B cell (primary cell): ENCODE measurements at places on chromosomes 16 and 17.

DNA sequence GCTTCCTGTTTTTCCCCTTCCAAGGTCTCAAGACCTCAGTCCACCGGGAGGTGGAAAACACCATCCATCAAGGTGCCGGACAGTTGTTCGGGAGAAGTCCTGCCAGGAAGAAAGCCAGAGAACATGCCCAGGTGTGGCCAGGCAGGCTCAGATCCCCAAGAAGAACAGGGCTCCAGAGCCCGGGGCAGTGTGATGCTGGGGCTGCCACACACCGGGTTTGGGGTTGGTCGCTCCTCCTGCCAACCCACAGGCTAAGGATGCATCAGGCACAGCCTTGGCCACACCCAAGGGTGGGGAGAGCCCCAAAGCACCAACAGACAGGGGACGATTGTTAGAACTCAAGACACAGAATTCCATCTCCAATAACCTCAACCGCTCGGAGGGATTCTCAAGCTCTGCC, 19.7 kb downstream of the ZFHX3 start:
- DNase-seq = no peak

GRCh38 chr16:85316321-85316919, 204.1 kb upstream of the CIBAR2 start:
- peak; percentile 59 for DNase-seq

- no peak for DNase-seq
Measured at GRCh38 chr16:57757883-57758282, 22.3 kb downstream of the KATNB1 start.

GRCh38 chr16:30186782-30187555, 3.6 kb downstream of the CORO1A start:
- DNase-seq = peak; percentile 82

GRCh38 chr17:73536700-73537605, 107.3 kb downstream of the SDK2 start:
- no peak for DNase-seq

- no peak for DNase-seq
Measured at GRCh38 chr16:72744076-72744793, 303.7 kb downstream of the ZFHX3 start.

DNA sequence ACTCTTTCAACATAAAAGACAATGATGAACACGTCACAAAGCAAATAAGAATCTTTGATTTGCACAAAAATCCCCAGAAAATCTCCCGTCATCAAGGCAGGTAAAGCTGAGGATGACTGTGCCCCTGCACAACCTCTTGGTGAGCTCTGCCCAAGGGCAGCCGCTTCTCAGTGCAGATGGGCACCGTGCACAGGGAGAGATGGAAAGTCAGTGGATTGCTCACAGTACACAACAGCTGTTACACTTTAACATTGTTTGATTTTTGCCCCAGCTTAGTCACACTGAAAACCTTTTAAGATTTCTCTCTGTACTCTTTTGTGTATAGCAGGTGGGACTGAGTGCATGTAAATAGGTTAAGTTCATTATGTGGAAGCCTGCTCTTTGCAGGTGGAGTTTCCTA, 104.2 kb downstream of the CDK5R1 start:
- DNase-seq = no peak

DNA sequence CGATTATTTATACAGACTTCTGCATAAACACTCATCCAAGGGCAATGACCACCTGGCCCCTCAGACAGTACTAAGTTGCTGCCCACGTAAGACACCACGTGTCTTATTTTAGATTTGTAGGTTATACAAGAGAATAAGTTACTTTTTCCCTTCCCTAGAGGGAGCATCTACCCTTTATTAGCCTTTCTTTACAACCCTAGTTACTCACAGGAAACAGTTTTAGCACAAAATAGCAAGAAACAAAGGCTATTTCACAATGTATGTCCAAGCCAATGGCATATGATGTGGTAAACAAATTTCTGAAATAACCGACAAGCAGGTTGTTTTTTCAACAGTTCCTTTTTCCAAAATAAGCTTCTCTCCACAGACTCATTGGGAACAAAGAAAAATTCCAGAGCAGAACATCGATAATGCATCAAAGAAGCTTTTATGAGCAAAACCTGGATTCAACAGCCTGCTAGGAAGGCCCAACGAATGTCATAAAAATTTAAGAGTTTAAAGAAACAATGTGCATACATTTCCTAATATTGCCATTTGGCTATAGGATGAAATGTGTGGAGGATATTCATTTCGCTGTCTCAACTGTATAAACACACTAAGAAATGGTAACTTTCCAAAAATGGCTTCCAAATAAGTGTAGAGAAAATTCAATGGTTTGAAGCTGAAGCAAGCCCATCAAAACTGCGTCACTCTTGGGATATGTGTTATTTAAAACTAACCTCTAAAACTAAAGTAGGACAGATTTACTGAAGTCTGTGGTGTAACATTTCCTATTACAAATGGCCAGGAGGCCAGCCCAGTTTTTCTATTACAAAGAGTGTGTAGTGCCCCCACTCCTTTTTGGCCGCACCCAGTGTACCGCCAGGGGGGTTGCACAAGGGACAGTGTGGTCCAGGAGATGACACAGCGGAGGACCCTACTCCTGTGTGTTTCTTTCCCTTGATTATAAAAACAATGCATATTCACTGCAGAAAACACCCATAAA, 50.4 kb upstream of the ERN1 start:
- DNase-seq = no peak

DNA sequence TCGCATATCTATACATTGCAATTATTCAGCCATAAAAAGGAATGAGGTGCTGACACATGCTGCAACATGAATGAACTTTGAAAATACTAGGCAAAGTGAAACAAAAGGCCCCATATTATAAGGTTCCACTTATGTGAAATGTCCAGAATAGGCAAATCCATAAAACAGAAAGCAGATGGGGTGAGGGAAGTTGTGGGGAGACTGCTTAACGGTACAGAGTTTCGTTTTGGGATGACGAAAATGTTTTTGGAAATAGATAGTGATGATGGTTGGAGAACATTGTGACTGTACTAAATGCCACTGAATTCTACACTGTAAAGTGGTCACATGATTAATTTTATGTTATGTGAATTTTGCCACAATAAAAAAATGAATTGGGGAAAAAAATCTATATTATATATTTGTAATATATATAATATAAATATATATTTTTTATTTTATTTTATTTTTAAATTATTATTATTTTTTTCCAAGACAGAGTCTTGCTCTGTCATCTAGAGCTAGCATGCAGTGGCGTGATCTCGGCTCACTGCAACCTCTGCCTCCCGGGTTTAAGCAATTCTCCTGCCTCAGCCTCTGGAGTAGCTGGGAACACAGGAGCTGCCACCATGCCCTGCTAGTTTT, 4.2 kb upstream of the GNA13 start:
- DNase-seq = no peak

GRCh38 chr16:87445486-87445885, 47.3 kb downstream of the ZCCHC14 start:
- DNase-seq = no peak

DNA sequence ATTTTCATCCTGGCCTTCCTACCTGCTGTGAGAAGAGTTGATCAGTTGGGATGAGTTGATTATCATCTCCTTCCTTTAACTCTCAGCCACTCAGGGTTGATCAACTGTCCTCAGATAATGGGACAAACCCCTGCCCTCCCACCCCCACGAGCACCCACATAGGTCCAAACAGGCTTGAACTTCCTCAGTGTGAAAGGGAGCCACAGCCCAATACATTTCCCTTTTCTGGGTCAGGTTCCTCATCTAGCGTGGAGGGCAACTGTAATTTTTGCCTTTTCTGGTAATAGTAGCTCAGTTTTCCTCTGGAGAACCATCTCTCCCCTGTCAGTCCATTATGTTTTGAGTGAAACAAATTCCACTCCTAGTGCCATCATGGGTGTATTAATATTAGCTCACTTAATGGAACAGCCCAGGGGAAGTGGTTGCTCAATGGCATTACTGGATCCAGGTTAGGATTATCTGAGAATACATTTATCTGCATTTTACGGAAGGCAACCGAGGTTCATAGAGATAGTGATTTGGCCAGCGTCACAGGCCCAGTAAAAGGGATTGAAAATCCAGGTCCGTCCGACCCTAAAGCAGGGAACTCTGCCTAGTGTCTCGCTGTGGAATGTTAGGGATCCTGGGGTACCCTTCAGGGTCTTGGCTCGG, 476 bp upstream of the LPCAT2 start:
- DNase-seq = no peak

GRCh38 chr17:13490427-13490826, 111.3 kb downstream of the HS3ST3A1 start:
- no peak for DNase-seq

- DNase-seq = no peak
Measured at GRCh38 chr17:69959283-69959682, 115.7 kb upstream of the KCNJ16 start.

DNA sequence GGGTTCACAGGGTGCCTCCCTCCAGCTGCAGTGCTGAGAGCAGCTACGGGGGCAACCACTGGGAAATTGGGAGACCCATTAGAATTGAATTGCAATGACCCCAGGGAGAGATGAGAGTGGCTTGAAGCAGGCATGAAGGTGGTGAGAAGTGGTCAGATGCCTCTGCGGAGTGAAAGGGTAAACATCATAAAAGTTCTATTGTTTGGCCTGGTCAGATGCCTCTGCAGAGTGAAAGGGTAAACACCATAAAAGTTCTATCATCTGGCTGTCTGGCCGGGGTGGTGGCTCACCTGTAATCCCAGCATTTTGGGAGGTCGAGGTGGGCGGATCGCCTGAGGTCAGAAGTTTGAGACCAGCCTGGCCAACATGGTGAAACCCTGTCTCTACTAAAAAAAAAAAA, 53.5 kb downstream of the TNFRSF13B start:
- DNase-seq = no peak

DNA sequence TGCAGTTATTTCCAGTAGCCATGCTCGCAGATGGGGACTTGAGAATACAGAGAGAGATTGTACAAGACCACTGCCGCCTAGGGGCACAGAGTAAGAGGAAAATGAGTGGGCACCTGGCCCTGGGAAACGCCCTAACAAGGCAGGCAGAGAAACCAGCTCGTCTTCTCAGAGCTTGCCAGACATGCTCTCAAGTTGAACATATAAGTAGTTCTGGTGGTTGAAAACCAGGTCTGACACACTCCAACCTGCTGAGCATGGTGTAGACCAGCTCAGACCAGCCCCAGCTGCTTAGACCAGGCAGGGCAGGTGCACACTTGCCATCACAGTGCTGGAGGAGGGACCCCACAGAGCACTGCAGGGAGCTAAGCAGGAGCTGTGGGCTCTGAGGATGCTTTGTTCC, 250.5 kb downstream of the CPPED1 start:
- DNase-seq = no peak

DNA sequence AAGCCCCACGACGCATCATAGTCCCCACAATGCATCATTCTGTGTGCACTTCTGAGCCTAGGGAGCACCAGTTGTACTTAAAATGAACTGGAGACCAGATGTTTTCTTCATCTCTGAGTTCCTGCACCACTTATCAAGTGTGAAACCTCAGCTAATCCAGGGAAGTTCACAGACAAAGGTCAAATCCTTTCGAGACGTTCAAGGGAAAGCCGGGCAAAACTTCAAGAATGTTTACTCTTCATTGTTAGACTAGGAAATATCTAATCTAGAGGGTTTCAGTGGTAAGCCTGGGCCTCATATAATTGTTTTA, 4.6 kb upstream of the PMP22 start:
- DNase-seq = no peak

GRCh38 chr16:85569615-85570212, 43.4 kb upstream of the GSE1 start:
- DNase-seq = peak; percentile 46

DNA sequence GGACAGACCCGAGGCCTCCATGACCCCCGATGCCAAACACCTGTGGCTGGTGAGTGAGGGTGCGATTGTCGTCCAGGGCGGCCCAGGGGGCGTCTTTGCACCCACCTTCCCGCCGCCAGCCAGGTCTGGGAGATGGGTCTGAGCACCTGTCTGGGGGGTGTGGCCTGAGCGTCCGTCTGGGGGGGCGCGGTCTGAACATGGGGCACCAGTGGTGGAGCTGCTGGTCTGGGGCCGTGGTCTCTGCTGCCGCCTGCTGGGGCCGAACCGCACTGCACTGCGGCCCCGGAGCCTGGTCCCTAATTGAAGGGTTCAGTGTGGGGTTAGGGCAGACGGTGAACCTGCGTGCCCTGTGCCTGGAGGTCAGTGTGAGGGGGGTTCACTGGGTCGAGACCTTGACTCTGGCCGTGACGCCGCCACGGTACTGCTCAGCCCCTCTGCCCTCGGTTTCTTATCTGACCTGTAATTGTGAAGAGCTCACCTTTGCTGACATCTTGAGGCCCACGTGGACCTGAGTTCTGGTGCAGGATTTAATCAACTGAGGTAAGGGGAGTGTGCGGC, 12.6 kb upstream of the TCF25 start:
- DNase-seq = peak; percentile 84

GRCh38 chr17:37124821-37125173, 176.0 kb downstream of the AATF start:
- DNase-seq = no peak

GRCh38 chr16:85872734-85873133, 26.2 kb upstream of the IRF8 start:
- DNase-seq = no peak

GRCh38 chr16:18832006-18832405, 30.7 kb upstream of the ARL6IP1 start:
- DNase-seq = no peak

DNA sequence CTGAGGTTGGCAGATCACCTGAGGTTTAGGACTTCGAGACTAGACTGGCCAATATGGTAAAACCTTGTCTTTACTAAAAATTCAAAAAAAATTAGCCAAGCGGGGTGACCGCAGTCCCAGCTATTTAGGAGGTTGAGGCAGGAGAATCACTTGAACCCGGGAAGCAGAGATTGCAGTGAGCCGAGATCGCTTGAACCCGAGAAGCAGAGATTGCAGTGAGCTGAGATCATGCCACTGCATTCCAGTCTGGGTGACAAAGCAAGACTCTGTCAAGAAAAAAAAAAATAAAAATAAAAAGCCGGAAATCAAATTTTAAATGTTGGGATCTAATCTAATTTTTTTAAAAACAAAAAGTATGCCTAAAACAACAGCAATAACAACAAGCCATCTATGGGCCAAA, 56.3 kb downstream of the ABCC1 start:
- DNase-seq = no peak

DNA sequence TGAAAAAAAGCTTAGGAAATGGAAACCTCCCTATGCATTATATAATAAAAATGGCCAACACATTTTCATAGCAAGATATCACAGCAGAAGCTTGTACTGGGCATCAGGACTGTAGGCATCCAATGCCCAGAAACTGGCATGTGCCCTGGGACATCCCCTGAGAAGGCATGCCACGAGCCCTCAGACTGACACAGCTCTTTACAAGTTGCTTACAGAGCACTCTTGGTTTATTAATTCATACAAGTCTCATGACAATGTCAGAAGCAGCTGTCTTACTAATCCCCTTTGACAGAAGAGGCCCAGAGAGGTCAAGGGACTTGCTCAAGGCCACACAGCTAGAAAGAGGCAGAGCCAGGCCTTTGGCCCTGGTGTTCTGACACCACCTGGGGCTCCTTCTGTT, 5.6 kb upstream of the CCL2 start:
- no peak for DNase-seq
